ENCODE measurements at places on chromosomes 2 and 18.

DNA sequence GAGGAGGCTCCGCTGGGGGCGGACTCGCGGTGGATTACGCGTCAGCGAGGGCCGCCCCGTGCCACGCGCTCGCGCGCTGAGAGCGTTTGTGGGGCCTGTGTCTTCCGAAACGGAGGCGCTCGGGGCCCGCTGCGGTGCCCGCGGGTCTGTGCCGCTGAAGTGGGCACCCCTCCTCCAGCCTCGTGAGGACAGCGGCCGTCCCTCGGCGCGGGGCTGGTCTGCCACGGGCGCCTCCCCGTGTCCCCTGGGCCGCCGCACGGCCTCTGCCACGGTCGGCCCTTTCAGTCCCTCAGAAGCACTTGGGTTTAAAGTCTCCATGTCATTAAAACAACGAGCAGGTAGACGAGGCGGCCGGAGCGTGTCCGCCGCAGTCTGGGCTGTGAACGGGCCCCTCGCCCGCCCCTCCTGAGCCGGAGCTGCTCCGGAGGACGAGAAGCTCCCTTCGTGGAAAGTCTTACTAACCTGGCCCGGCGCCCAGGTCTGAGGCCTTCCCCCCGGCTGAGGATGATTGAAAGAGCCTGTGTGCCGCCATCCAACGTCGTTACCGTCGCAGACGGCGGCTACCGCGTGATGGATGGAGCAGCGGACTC lies 97.6 kb downstream of the NFATC1 start:
- no peaks in the 10 kb centered on the region for H3K4me1 ChIP-seq
- H3K4me3 ChIP-seq = no peak overlapping the region
- H3K36me3 ChIP-seq = no peaks in the 10 kb centered on the region
- no peak overlapping the region for H3K27ac ChIP-seq
- no peak for DNase-seq

DNA sequence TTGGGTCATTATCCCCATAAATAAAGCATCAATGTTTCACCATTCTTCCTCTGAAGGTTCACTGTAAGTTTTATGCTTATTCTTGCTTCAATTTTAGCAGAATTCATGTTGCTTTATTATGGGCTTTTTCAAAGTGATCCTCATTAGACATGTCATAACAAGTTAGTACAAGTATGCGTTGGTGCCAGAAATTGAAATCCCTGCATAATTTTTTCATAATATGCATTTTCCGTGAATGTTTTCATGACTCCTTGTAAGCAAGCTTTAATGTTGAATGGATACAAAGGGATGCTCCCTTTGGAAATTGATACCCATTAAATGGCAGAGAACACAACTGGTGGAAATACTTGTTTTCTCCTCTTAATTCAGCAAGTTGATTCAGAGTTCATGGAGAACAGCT lies 179.7 kb downstream of the ST6GAL2 start:
- no peak overlapping the region for H3K27ac ChIP-seq
- no peak overlapping the region for H3K4me3 ChIP-seq
- H3K27me3 ChIP-seq = no peaks in the 10 kb centered on the region
- H3K4me1 ChIP-seq = no peaks in the 10 kb centered on the region

- H3K36me3 ChIP-seq = peaks cover under 1% of the 10 kb centered on the region
- no peak overlapping the region for H3K4me3 ChIP-seq
- H3K27ac ChIP-seq = no peak overlapping the region
- no peaks in the 10 kb centered on the region for H3K27me3 ChIP-seq
Observed at GRCh38 chr18:49030692-49031443, 80.1 kb upstream of the SMAD7 start.

- H3K4me3 ChIP-seq = no peak overlapping the region
- H3K36me3 ChIP-seq = no peaks in the 10 kb centered on the region
- H3K27ac ChIP-seq = no peak overlapping the region
- no peak for DNase-seq
- H3K4me1 ChIP-seq = peaks cover 5% of the 10 kb centered on the region
- H3K27me3 ChIP-seq = no peaks in the 10 kb centered on the region
Observed at GRCh38 chr18:74990563-74991081, 218.3 kb downstream of the PTGR3 start.

GRCh38 chr2:120740375-120740764 lies 4.7 kb downstream of the GLI2 start:
- DNase-seq = no peak
- H3K4me1 ChIP-seq = peaks cover 24% of the 10 kb centered on the region
- no peaks in the 10 kb centered on the region for H3K36me3 ChIP-seq
- no peaks in the 10 kb centered on the region for H3K27me3 ChIP-seq

GRCh38 chr2:72576861-72577260 lies 249.0 kb downstream of the EXOC6B start:
- H3K36me3 ChIP-seq = no peaks in the 10 kb centered on the region
- peak overlapping the region; percentile 34 for H3K27ac ChIP-seq
- no peaks in the 10 kb centered on the region for H3K27me3 ChIP-seq
- no peak overlapping the region for H3K4me3 ChIP-seq

DNA sequence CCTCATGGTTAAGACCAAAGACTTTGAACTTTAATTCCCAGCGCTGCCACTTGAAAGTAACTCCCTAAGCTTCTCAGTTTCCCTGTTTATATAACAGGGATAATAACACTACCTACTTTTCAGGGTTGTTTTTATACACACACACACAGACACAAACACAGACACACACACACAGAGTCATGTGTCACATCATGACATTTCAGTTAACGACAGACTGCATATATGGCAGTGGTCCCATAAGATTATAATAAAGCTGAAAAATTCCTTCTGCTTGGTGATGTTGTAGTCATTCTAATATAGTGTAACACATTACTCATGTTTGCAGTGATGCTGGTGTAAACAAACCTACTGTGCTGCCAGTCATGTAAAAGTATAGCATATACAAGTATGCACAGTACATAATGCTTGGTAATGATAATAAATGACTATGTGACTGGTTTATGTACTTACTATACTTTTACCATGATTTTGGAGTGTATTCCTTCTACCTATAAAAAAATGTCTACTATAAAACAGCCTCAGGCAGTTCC lies 89.2 kb upstream of the ITGA4 start:
- H3K27ac ChIP-seq = no peak overlapping the region
- no peaks in the 10 kb centered on the region for H3K36me3 ChIP-seq
- H3K4me1 ChIP-seq = no peaks in the 10 kb centered on the region
- H3K4me3 ChIP-seq = no peak overlapping the region
- no peaks in the 10 kb centered on the region for H3K27me3 ChIP-seq

GRCh38 chr2:204982303-204982702 lies 437.0 kb downstream of the PARD3B start:
- no peak overlapping the region for H3K27ac ChIP-seq
- H3K27me3 ChIP-seq = no peaks in the 10 kb centered on the region
- H3K36me3 ChIP-seq = no peaks in the 10 kb centered on the region
- H3K4me1 ChIP-seq = peaks cover 3% of the 10 kb centered on the region

GRCh38 chr2:218782528-218782844 lies 539 bp downstream of the CYP27A1 start:
- H3K27me3 ChIP-seq = no peaks in the 10 kb centered on the region
- DNase-seq = no peak

DNA sequence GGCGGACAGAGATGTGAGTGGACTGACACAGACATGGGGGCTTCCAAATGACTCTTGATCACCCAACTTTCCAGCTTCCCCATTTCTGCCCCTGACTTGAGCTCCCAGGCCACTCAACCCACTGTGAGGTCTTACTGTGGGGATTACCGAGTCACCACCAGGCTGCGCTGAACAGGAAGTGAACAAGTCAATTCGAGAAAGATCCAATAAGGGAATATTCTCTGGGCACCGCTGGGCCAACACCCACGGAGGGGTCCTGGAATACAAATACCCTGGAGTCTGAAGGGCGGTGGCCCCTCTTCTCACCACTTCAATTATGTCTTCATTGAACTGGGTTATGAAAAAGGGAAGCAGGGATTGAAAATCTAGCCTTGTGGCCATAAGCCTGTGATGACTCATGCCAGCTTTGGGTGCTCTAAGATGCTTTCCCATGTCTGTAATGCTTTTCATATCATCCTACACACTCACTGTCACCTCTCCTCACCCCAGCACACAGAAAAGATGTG lies 37.7 kb downstream of the BCL11A start:
- H3K4me3 ChIP-seq = peak overlapping the region; percentile 49
- H3K27me3 ChIP-seq = no peaks in the 10 kb centered on the region
- no peak for DNase-seq
- peak overlapping the region; percentile 75 for H3K27ac ChIP-seq

GRCh38 chr18:24534737-24535136 lies 74.3 kb downstream of the HRH4 start:
- DNase-seq = no peak
- H3K27me3 ChIP-seq = no peaks in the 10 kb centered on the region
- no peak overlapping the region for H3K27ac ChIP-seq
- no peaks in the 10 kb centered on the region for H3K4me1 ChIP-seq

DNA sequence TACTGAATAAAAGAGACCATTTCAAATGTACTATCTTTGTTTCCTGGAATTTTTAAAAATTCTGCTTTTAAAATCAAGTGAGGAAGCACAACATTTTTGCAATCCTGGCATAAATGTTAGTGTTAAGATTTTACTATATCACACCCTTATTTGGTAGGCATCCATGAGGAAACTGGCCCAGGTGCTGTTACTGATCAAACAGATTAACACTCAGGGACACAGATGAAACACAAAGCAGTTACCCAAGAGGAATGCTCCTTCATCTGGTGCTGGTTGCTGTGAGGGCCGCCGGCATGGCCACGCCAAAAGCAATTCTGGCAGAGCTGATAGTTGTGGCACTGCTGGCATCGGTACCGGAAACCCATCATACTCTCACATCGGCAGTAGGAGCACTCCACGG lies 96.8 kb downstream of the DTNB start:
- H3K27ac ChIP-seq = no peak overlapping the region
- no peaks in the 10 kb centered on the region for H3K27me3 ChIP-seq
- H3K36me3 ChIP-seq = peaks cover 2% of the 10 kb centered on the region
- H3K4me3 ChIP-seq = no peak overlapping the region

GRCh38 chr2:42895134-42895790 lies 102.9 kb upstream of the HAAO start:
- DNase-seq = no peak
- no peak overlapping the region for H3K27ac ChIP-seq
- no peaks in the 10 kb centered on the region for H3K36me3 ChIP-seq
- H3K4me3 ChIP-seq = no peak overlapping the region

- no peak overlapping the region for H3K27ac ChIP-seq
- no peaks in the 10 kb centered on the region for H3K27me3 ChIP-seq
- H3K36me3 ChIP-seq = peaks cover 3% of the 10 kb centered on the region
- no peaks in the 10 kb centered on the region for H3K4me1 ChIP-seq
Observed at GRCh38 chr2:200345975-200346374, 39.5 kb downstream of the SPATS2L start.

GRCh38 chr18:48073211-48073930 lies 142.9 kb upstream of the SMAD2 start:
- peak overlapping the region; percentile 99 for H3K27ac ChIP-seq
- peaks cover 64% of the 10 kb centered on the region for H3K4me1 ChIP-seq
- no peaks in the 10 kb centered on the region for H3K27me3 ChIP-seq
